ENCODE measurements at places on chromosomes 5 and 9. TPM values are rescaled to one million over a fixed set of nuclear protein-coding genes. Genes with fewer than 3 reads are reported as not detected.
A peak's percentile ranks its signal among the peaks of the same experiment; 100 is the strongest.

DNA sequence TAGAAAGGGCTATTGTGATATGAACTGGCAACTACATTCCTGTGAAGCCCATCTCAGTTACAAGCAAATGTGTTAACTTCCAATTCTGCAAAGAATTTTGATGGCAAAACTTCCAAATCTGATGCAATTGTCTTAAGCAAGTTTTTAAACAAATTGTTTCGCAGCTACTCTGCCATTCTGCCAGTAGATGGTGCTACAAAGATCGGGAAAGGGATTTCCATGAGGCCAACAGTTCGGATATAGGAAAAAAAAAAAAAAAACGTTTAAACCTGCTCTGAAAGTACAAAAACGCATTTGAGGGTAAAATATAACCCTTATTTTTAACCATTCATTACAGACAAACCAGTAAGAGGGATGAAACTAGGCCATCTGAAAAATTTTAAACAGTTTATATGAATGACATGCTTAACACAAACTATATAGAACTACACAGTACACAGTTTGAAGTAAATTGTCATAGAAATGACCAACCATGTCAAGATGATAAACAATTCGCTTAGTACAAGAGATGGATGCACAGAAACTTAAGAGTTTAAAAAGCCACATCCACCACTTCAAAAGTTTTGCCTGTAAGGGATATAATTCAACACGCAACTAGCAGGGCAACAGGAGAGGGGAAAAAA lies 2.2 kb downstream of the HNRNPA0 start:
- H3K27ac ChIP-seq, result peak overlapping the region; percentile 80
- no peaks in the 10 kb centered on the region for H3K27me3 ChIP-seq
- H3K4me3 ChIP-seq, result peak overlapping the region; percentile 77
- DNase-seq, result no peak

DNA sequence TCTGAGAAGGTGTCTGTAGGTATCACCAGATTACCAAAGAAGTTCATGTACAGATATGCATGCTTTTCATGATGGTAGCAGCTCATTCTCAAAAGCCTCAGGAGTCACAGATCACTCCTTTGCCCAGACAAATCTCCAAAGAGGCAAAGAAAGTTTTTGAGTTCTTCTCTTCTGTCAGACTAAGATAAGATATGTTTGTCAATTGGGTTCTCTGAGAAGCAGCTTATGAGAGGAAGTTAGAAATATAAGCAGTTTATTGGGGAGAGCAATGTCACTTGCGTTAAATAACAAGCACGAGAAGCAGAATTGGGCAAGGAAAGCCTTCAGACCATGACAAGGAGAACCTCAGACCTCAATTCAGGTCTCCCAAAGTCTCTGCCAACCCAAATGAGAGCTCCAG lies 219.2 kb upstream of the KLF4 start:
- no peaks in the 10 kb centered on the region for H3K4me1 ChIP-seq
- DNase-seq, result no peak
- no peak overlapping the region for H3K27ac ChIP-seq

- no peak for DNase-seq
- H3K4me3 ChIP-seq, result no peak overlapping the region
- no peaks in the 10 kb centered on the region for H3K4me1 ChIP-seq
- H3K36me3 ChIP-seq, result no peaks in the 10 kb centered on the region
Observed at GRCh38 chr5:118293378-118293777, 695.0 kb downstream of the DTWD2 start.

GRCh38 chr5:157431544-157432200 lies 28.3 kb upstream of the NIPAL4 start:
- no peak overlapping the region for H3K4me3 ChIP-seq
- DNase-seq, result peak; percentile 53
- no peaks in the 10 kb centered on the region for H3K36me3 ChIP-seq
- peaks cover 5% of the 10 kb centered on the region for H3K4me1 ChIP-seq
- peaks cover 2% of the 10 kb centered on the region for H3K27me3 ChIP-seq

GRCh38 chr5:110049816-110050215 lies 360.1 kb downstream of the MAN2A1 start:
- H3K27me3 ChIP-seq, result peaks cover 2% of the 10 kb centered on the region
- DNase-seq, result no peak
- H3K36me3 ChIP-seq, result no peaks in the 10 kb centered on the region
- peaks cover 18% of the 10 kb centered on the region for H3K4me1 ChIP-seq
- H3K4me3 ChIP-seq, result no peak overlapping the region
- H3K27ac ChIP-seq, result no peak overlapping the region

DNA sequence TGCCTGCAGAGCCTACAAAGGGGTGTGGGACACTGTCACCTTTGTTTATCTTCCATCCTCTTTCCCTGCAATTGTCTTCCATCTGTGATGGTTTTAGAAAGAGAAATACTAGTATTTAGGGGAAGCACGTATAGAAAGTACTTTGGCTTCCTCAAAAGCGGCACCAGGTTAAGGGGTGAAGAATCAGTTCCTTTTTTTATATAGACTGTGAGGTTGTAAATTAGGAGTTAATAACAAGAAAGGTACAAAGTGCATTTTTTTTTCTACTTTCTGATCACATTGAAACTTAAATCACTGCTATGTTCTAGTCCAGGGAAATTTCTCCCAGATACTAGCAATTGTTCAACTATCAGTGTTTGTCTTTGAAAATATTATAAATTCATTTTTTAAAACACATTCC lies 219.3 kb downstream of the CEMIP2 start:
- peaks cover 23% of the 10 kb centered on the region for H3K27me3 ChIP-seq
- DNase-seq, result no peak
- H3K4me3 ChIP-seq, result no peak overlapping the region

DNA sequence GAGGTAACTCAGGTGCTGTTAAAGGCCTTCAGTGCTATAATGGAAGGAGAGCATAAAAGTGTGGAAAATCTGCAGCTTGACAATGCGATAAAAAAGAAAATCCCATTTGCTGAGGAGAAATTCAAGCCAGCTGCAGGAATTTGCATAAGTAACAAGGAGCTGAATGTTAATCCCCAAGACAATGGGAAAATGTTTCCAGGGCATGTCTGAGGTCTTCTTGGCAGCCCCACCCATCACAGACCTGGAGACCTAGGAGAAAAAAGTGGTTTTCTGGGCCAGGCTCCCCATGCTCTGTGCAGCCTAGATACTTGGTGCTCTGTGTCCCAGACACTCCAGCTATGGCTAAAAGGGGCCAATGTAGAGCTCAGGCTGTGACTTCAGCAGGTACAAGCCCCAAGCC lies 1159.6 kb downstream of the CDH18 start:
- no peak for DNase-seq
- no peak overlapping the region for H3K4me3 ChIP-seq
- no peaks in the 10 kb centered on the region for H3K36me3 ChIP-seq
- no peaks in the 10 kb centered on the region for H3K4me1 ChIP-seq
- no peaks in the 10 kb centered on the region for H3K27me3 ChIP-seq

DNA sequence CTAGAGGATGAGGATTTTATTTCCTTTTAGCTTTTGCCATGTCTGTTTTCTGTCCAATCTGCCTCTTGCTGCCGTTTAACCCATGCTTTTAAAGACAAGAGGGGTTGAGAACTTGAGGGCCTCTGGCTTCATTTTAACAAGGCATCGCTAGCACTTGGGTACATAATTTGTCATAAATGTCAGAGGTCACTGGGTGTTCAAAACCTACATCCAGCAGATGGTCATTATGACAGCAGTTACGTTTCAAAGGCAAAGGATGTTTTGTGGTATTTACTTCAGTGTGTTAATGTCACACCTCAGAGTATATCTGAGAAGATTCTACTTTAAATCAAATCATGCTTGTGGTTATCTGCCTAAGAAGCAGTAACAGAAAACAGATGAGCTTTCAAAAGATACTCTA lies 918.3 kb downstream of the NR2F1-AS1 start:
- no peak overlapping the region for H3K27ac ChIP-seq
- no peaks in the 10 kb centered on the region for H3K36me3 ChIP-seq
- no peak for DNase-seq
- H3K4me3 ChIP-seq, result no peak overlapping the region

GRCh38 chr9:134919303-134919702 lies 1.6 kb upstream of the FCN1 start:
- H3K27me3 ChIP-seq, result no peaks in the 10 kb centered on the region
- no peak overlapping the region for H3K4me3 ChIP-seq
- H3K4me1 ChIP-seq, result no peaks in the 10 kb centered on the region
- no peak for DNase-seq
- no peaks in the 10 kb centered on the region for H3K36me3 ChIP-seq

- H3K36me3 ChIP-seq, result no peaks in the 10 kb centered on the region
- no peaks in the 10 kb centered on the region for H3K27me3 ChIP-seq
- H3K4me1 ChIP-seq, result no peaks in the 10 kb centered on the region
- DNase-seq, result no peak
- H3K27ac ChIP-seq, result no peak overlapping the region
Observed at GRCh38 chr5:81948349-81948748, 23.5 kb upstream of the ATG10 start.

DNA sequence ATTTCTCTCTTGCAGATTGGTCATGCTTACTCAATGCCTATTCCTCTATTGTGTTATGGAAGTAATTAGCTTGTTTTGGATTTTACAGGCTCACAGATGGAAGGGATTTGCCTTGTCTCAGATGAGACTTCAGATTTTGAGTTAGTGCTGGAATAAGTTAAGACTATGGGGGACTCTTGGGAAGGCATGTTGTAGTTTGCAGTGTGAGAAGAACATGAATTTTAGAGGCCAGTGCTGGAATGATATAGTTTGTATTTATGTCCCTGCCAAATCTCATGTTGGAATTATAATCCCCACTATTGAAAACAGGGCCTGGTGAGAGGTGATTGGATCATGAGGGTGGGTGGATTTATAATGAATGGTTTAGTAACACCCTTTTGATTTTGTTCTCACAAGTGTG lies 6.1 kb upstream of the TUSC1 start:
- peaks cover 2% of the 10 kb centered on the region for H3K27me3 ChIP-seq
- H3K4me1 ChIP-seq, result no peaks in the 10 kb centered on the region
- no peak overlapping the region for H3K4me3 ChIP-seq
- no peaks in the 10 kb centered on the region for H3K36me3 ChIP-seq

DNA sequence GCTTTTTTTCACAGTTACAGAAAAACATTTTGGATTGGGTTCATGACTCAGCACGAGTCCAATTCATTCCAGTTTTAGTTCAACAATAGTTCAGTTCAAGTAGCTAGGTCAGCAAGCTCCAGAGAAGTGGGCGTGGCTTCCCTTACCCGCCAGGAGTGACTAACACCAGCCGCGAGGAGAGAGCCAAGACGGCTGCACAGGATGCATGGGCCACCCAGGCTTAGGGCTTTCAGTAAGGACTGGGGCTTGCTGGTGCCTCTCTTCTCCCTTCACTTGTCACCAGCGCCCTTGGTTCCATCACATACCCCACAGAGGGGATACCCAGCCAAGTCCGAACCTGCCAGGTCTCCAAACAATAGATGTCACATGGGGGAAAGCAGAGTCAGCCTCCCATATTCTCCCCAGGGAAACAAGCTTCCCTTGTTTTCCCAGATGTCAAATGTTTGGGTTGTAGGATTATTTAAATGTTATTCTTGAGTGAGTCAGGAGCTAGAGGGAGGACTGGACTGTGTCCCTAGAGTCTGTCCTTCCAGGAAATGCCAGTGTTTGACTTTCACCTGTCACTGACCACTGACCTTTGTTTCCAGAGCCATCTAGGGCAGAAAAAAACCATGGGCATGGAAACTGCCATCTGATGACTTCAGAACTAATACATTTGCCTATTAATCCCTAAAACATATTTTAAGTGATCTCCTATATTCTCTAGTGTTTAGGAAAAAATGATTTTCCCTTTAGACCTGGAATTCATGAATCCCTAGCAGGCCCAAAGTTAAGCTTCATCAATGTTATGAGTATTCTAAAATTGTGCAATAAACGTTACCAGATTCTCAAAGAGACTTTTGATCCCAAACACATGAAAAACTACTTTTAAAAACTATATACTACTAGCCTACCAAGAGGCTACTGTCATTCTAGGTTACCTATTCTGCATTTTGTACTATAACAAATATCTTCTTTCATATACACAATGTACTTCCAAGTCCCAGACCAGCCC lies 51.9 kb downstream of the NIPAL4 start:
- H3K4me3 ChIP-seq, result no peak overlapping the region
- H3K27ac ChIP-seq, result no peak overlapping the region
- H3K36me3 ChIP-seq, result peaks cover 9% of the 10 kb centered on the region
- DNase-seq, result peak; percentile 72
- no peaks in the 10 kb centered on the region for H3K27me3 ChIP-seq

DNA sequence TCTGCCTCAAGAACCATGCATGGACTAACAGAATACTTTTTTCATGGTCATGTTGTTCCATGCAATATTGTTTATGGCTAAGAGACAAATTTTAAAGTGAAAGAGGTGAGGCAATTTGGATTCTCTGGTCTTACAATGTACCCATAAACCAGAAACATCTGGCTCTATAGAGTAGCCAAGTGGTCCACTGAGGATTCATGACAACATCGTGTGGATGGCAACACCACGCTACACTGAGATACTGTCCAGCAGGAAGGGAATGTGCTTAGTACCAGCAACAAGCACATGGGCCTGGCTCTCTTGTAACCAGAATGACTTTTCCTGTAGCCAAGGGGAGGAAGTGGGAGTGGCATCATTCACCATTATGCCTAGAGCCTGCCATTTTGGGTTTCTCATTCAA lies 218.2 kb downstream of the GADD45G start:
- H3K4me1 ChIP-seq, result peaks cover 11% of the 10 kb centered on the region
- no peak for DNase-seq
- H3K36me3 ChIP-seq, result no peaks in the 10 kb centered on the region
- H3K27me3 ChIP-seq, result peaks cover 3% of the 10 kb centered on the region

DNA sequence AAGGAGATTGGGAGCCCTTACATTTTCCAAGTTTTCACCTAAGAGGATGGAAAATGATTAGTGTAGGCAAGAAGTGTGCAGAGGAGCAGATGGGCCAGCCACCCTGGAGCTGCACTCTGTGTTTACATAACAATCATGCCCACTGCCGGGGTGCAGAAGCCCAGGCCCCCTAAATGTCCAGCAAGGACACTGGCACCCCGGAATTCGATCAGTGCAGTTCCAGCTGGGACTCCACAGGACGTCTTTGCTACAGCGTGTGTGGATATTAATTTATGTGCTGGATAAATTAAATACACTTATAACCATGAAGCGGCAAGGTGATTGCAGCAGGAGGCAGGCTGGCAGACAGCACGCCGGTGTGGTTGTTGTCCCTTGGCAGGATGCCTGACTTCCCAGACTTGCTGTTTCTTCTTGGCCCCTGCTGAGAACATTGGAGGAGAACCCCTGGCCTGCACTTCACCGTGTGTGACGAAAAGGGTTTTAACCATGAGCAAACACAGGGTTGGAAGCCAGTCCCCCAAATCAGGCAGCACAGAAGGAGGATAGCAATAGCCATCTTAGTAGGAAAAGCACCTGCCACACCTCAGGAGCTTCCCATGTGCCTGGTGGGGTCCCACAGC lies 73.7 kb downstream of the GADD45G start:
- no peaks in the 10 kb centered on the region for H3K27me3 ChIP-seq
- DNase-seq, result no peak
- no peaks in the 10 kb centered on the region for H3K36me3 ChIP-seq
- no peak overlapping the region for H3K27ac ChIP-seq
- H3K4me3 ChIP-seq, result no peak overlapping the region

LOX gene
- 0.04 TPM for total RNA-seq

NR2F1 gene
- total RNA-seq, result not detected

WDR36 gene
- total RNA-seq, result 58.6 TPM

IFNA14 gene
- total RNA-seq, result not detected

EQTN gene
- total RNA-seq, result not detected

WNK2 gene
- 4.6 TPM for total RNA-seq
